ENCODE measurements at places on chromosomes 12 and 14. TPM values are rescaled to one million over a fixed set of nuclear protein-coding genes. Genes with fewer than 3 reads are reported as not detected.

CCDC198 gene
- 1.4 TPM for polyA plus RNA-seq

RPL10L gene
- polyA plus RNA-seq, result not detected

SPTB gene
- 0.50 TPM for polyA plus RNA-seq

ABCB9 gene
- polyA plus RNA-seq, result 3.0 TPM

Measured in Purkinje cell (primary cell).